ENCODE measurements at places on chromosomes 16 and 17. TPM values are rescaled to one million over a fixed set of nuclear protein-coding genes. Genes with fewer than 3 reads are reported as not detected.

- H3K4me3 ChIP-seq = no peak overlapping the region
- no peaks in the 10 kb centered on the region for H3K4me1 ChIP-seq
- peak; percentile 98 for DNase-seq
- no peaks in the 10 kb centered on the region for H3K27me3 ChIP-seq
These were observed 15.2 kb upstream of the SSTR5 start for GRCh38 chr16:1057252-1057932.

The CD300C gene
- total RNA-seq = under 0.01 TPM

The RAPGEFL1 gene
- 1.4 TPM for total RNA-seq

DNA sequence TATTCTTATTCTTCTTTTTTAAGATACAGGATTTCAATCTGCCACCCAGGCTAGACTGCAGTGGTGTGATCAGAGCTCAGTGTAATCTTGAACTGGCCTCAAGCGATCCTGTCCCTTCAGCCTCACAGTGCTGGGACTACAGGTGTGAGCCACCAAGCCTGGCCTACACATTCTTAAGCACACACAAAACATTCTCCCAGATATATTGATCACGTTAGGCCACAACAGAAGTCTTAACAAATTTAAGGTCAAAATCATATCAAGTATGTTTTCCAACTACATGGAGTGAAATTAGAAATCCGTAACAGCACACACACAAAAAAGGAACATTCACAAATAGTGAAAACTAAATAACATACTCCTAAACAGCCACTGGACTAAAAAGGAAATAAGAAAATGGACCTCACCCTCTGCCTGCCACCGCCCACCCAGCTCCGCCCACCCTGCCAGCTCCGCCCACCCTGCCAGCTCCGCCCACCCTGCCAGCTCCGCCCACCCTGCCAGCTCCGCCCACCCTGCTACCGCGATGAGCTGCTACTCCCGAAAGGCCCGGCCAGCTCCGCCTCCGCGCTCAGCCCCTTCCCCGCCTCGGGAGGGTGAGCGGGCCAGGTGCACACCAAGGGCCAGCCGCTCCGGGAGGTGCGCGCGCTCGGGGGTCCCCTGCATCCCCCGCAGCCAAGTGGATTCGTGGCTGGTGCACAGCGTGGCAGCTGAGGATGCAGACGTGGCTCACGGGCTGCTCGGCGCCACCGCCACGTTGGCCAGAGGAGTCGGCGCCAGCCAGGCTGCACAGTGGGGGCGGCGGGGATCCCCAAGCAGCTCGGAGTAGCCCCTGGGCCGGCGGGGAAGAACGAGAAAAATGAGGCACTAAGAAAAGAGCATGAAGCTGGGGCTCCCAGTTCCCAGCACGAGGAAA lies 41.2 kb downstream of the C16orf87 start:
- peaks cover 3% of the 10 kb centered on the region for H3K4me1 ChIP-seq
- peak overlapping the region; percentile 83 for H3K4me3 ChIP-seq
- H3K36me3 ChIP-seq = no peaks in the 10 kb centered on the region
- H3K27ac ChIP-seq = peak overlapping the region; percentile 51
- peak; percentile 93 for DNase-seq

The FLCN gene
- 104 TPM for total RNA-seq

Data from osteoblast (primary cell).